Common myeloid progenitor, CD34-positive (primary cell): ENCODE measurements at places on chromosomes 11 and 22.

DNA sequence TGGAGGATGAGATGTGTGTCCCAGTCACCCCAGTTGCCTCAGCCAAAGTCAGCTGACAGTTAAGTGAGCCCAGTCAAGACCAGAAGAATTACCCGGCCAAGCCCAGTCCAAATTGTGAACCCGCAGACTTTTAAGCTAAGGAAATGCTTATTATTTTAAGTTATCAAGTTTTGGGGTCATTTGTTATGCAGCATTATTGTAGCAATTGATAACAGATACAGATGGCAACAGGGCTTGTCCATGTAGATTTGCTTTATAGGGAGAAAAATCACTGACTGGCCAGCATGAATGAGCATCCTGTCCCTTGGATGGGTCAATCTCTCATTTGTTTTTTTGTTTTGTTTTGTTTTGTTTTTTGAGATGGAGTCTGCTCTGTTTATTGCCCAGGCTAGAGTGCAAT is 22.9 kb downstream of the SDHAF2 start:
- no peak for DNase-seq

GRCh38 chr22:29302402-29302680 is 4.1 kb upstream of the GAS2L1 start:
- no peak for DNase-seq

- no peak for DNase-seq
These were observed 3.7 kb upstream of the IRAG1 start for GRCh38 chr11:10697323-10697620.

- DNase-seq, result no peak
These were observed 61.9 kb downstream of the SYN3 start for GRCh38 chr22:32996276-32996675.

- no peak for DNase-seq
These were observed 1045.9 kb upstream of the RAG2 start for GRCh38 chr11:37643968-37644367.

GRCh38 chr11:106990331-106990730 is 27.9 kb downstream of the GUCY1A2 start:
- DNase-seq, result no peak

- DNase-seq, result no peak
These were observed 4.7 kb upstream of the TTC36 start for GRCh38 chr11:118522571-118523072.

DNA sequence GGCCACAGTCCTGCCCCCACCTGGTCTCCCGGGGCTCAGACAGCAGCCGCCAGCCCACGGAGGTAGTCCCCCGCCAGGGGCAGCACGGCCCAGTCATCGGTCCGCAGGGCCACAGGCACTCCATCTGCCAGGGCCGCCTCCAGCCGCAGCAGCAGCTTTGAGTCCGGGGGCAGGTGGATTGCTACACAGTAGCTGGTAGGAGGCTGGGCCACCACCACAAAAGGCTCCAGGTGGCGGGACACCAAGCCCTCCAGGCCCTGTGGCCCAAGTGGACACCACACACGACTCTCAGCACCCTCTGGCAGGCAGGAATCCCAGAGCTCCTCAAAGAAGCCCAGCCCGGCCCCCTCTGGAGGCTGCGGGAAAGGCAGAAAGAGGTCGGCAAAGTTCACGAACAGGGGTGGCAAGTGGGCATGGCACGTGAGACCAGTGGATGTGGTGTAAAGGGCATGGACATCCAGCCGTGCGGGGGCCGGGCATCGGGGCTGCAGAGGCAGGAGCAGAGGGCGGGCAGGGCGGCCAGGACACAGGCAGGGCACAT is 2.9 kb downstream of the AP5B1 start:
- no peak for DNase-seq

DNA sequence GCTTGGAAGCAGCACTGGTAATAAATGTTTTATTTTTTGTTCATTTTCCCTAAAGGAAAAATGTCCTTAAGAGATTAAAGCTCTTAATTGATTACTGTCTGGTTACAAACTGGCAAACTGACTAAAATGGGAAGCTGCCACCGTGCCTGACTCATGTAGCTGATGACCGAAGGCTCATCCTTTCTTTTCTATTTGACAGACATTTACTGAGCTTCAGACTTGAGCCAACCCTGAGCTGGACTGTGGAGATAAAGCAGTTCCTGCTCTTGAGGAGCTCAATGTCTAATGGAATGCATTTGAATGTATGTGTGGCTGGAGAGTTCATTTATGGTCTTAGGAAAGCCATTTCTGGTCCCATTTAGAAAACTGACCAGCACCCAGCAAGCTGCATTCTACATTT is 91.3 kb downstream of the RNF169 start:
- no peak for DNase-seq
